CD4-positive, alpha-beta T cell treated with Interleukin-1 beta for 1 hour (primary cell): ENCODE measurements at places on chromosomes 2 and 18.

DNA sequence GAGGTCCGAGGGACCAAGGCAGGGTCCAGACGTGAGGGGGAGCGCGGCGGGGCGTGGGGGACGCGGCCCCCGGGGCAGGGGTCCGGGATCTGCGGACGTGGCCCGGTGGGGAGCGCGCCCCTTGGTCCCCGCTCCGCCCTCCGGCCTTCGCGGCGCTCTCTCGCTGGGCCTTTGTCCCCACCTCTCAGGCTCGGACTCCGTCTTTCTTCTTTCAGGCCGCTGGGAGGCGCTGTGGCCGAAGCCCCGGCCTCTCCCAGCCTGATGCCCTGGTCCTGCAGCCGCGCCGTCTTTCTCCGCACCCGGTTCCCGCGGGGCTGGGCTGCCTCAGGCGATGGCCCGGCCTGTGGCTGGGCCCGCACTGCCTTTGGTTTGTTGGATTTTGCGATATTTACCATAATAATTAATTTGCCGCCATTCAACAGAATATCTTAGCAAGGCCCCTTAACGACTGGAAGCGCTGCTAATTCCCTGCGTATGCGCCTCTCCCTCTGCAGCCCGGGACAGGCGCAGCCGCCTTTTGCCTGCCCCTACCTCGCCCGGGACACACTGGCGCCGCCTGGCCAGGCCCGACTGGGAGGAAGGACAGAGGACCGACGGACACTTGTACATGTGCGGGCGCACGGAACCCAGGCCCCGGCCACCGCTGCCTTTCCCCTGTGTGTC lies 10.8 kb downstream of the SIX3 start:
- peak; percentile 17 for DNase-seq

GRCh38 chr18:45328811-45329210 lies 286.5 kb upstream of the SLC14A2 start:
- DNase-seq, result no peak

DNA sequence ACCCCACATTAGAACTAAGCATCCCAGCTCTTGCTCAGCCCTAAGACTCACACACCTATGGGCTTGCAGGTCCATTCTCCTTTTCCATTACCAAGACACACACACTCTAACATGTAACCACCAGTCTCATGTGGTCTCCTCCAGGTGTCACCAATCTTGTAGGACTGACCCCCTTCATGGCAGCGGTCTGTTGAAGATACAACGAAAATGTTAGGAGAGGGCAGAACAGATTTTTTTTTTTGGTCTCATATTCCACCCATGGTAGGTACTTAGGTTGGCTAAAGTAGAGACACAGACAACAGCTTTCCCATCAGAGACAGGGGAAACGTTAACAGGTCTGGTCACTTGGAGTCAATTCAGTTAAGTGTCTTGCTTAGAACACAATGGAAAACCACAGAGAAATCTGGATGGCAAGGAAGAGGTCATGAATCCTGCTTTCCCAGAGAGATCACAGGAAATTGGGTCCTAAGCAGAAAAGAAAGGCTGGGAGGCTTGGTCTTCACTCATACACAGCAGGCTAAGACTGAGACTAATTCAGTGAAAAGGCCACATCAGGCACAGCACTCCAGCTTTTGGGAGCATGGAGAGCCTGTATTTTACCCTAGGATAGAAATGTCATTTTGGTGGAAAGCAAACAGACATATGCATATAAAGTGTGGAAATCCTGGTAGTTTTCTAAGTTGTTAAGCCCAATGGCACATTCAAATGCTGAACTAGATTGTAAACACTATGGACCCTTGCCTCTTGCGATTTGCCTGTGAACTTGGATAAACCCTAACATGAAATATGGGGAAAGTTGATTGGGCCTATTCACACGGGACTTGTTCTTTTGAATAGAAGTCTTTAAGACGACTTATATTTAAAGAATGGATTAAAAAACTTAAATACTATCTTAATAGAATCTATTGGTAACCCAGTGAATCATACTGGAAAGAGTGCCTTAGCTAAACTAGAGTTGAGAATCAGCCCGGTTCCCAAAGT lies 3.8 kb downstream of the FN1 start:
- DNase-seq, result no peak

DNA sequence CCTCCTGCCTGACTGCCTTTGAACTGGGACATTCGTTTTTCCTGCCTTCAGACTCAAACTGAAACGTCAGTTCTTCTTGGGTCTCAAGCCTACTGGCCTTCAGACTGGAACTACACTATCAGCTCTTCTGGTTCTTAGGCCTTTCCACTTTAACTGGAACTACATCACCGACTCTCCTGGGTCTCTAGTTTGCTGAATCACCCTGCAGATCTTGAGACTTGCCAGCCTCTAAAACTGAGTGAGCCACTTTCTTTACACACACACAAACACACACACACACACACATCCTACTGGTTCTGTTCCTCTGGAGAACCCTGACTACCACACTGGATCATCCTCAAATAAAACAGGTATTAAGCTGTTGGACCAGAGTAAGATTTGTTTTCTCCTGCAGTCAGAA lies 46.7 kb upstream of the ATL2 start:
- no peak for DNase-seq

DNA sequence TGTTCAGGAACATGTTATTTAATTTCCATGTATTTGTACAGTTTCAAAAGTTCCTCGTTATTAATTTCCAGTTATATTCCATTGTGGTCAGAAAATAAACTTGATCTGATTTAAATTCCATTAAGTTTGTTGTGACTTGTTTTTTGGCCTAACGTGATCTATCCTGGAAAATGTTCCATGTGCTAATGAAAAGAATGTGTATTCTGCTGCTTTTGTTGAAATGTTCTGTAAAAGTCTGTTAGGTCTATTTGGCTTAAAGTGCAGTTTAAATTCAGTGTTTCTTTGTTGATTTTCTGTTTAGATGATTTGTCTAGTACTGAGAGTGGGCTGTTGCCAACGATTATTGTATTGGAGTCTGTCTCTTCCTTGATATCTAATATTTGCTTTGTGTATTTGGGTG lies 148.0 kb downstream of the UBR3 start:
- DNase-seq, result no peak

- DNase-seq, result no peak
These were observed 109.6 kb upstream of the SLC14A2 start for GRCh38 chr18:45505497-45506206.

- DNase-seq, result no peak
These were observed 115.1 kb downstream of the CMPK2 start for GRCh38 chr2:6750411-6751158.

- no peak for DNase-seq
These were observed 1.9 kb downstream of the BIN1 start for GRCh38 chr2:127104881-127105655.

DNA sequence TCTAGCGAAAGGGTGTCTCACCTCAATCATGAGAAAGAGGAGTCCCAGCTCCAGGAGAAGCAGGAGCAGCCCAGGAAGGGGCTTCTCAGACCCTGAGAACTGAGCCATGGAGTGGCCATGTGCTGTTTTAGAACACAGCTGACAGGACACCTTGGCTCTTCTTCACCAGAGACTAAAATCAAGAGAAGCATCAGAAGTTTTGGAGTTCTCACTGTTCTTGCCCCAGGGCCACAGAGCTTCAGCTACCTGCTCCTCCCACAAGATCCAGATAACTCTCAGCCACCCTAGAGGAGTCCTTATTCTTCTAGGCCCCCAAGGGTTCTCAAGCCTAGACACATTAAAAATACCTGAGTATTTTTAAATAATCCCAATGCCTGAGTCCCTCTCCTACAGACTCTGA lies 99.6 kb upstream of the ATP8B1 start:
- DNase-seq, result no peak

DNA sequence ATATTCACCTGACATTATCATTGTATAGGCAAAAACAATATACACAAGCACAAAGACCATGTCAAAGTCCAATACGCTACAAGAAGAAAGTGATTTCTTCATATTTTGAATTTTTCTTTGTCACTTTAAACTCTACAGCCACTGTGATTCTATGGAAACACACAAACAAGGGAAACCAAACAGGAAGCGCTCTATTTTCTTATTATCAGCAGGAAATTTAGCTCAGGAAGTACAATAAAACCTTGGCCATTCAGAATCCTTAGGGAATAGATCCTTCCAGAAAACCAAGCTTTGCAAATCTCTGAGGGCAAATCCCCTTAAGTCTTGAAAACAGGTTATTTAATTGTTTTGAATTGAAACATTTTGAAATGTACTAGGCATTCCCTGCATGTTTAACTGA lies 336.2 kb downstream of the EPHA4 start:
- DNase-seq, result no peak

DNA sequence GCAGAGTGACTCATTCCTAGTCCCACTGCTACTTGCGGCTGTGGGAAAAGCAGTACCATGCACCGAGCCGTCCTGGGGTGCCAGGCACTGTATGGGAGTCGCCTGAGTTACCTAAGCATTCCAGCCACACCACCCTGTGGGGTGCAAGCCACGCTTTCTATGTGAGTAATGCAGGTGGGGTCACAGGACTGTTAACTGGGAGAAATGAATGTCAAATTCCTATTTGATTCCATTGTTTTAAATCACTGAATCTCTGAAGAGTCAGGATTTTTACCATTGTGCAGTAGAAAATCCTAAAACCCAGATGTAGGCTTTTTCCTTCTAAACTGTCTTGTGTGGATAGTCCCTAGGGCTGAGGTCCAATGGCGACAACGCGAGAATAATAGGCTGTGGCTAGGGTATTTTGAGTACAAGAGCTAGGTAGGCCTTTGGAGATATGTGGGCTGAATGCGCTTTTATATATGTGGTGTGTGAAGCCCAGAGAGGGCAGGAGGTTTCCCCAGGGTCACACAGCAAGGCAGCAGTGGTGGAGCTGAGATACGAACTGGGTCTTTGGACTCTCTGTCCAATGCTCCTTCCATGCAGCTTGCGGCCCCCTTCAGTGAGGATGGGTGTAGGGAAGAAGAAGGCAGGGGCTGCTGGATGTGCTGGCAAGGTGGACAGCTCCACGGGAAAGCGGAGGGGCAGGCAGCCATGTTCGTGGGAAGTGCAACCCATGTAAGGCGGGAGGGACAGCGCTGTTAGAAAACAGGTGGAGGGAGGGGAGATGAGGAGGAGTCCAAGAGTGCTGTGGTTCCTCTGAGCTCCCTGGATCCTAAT lies 83.2 kb downstream of the DDX1 start:
- DNase-seq, result no peak

DNA sequence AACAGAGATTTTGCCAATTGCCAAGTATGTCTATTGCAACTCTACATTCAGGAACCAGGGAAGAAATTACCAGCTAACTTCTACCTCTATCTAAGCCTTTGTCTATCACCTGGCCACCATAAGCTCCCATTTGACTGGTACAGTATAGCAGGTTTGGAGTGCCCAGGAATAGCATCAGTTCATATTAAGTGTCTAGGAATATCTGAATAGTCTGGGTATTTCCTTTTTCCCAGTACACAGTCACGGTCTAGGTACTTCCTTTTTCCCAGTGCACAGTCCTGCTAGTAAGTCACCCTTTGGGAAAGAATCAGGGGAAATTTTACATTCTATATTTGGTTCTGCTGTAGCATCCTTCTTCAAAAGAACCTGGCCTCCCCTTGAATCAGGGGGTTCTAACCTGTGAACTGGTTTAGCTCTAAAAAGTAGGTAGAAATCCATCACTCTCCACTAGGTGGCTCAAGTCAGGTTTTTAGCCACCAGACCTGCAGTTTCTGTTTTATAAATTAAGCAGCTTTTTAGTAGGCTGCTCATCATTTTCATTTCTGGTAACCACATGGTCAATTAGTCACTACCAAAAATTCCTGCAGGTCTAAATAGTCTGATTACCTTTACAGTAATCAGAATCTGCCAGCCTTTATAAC lies 49.3 kb upstream of the DNAJC10 start:
- DNase-seq, result peak; percentile 45

- no peak for DNase-seq
These were observed 149.6 kb downstream of the DOCK10 start for GRCh38 chr2:224892574-224893204.

GRCh38 chr2:23356711-23357110 lies 28.3 kb upstream of the KLHL29 start:
- DNase-seq, result no peak

DNA sequence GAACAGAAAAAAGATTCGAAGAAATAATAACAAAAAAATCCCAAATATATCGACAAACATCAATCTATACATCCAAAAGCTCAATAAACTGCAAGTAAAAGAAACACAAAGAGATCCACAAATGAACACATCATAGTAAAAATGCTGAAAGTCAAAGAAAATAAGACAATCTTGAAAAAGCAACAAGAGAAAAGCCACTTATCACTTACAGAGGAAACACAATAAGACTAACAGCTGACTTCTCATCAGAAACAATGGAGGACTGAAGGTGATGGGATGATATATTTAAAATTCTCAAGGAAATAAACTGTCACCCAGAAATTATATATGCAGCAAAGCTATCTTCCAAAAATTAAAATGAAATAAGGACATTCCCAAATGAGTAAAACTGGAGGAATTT lies 140.3 kb downstream of the NDUFA10 start:
- DNase-seq, result no peak

DNA sequence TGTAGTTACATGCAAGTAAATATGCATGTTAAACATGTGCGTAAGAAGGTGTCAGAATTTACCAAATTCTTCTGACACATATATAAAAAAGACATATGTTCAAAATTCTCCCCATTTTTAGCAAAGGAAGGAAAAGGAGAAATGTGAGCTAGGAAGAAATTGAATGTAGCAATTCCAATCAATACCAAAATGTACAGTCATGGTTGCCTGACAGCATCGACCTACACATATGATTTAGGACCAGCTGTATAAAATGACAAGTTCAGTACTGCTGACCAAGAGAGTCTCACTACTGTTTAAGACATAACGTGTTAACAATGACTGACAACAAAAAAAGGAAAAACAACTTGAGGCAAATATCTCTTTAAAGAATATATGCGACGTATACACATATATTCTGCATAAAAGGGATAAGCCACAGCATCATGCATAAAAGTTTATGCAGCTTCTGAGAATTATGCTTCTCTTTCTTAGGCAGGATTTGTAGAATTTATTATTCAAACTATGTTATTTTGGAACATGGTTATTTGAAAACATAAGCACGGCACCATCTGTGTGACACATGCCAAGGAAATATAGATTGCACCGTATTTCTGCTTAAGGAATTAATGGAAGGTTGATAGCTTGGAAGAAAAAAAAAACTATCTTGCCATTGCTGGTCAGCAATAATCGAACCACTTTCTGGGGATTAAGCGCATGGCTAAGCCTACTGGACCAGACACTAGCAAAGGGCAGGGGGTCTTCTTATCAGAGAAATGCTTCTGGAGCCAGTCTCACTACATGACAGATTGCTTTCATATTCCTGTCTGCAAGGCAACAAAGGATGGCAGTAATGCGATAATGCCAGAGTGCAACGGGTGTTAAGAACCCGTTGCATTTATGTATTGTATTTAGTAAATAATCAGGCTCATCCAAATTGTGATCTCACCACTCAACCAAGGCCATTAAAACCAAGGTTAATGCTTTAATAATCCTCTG lies 154.0 kb downstream of the WDPCP start:
- no peak for DNase-seq

- no peak for DNase-seq
These were observed 127.6 kb upstream of the SPOPL start for GRCh38 chr2:138373993-138374408.

- DNase-seq, result no peak
These were observed 18.9 kb downstream of the TRPM8 start for GRCh38 chr2:233936089-233936488.

DNA sequence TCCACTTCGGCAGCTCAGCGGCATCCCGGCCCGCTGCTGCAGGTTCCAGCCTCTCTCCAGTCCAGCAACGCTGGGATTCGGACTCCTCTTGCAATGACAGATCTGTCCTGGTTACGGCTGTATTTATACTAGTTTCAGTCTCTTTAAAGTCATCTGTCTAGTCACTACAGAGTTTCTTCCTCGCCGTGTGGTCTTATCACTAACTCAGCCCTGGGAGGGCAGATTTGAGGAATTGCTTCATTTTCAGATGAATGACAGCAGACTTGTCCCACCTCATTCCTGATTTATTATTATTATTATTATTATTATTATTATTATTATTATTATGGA lies 2.2 kb downstream of the KLHL29 start:
- no peak for DNase-seq
